ENCODE measurements at places on chromosomes 12 and 14. TPM values are rescaled to one million over a fixed set of nuclear protein-coding genes. Genes with fewer than 3 reads are reported as not detected.

DNA sequence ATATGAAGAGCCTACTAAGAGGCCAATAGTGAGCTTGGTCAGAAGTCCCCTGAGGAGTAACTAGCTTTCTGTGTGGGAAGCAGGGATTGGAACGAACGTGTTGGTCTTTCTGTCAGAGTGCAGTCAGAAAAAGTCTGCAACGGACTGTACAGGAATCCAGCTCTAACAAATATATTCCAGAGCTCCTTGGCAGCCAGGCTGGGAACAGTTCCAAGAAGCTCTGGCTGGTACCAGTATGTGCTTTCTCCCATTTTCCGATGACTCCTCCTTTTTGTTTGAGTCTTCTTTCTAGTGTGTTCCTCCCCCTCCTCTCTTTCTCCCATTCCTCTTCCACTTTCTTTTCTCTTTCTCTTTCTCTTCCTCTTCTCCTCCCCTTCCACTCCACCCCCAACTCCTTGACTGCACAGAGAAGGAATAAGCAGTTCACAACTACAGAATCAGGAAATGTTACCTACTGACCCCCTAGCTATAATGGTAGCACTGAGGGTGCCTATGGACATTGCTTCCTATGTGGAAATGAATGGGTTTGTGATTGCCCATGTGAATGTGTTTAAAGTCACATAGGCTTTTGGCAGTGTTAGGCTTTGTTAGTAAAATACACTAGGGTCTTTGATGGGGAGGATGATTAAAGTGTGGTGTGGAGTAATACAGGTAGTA, 59.9 kb downstream of the TTLL5 start:
- peak; percentile 65 for DNase-seq

DNA sequence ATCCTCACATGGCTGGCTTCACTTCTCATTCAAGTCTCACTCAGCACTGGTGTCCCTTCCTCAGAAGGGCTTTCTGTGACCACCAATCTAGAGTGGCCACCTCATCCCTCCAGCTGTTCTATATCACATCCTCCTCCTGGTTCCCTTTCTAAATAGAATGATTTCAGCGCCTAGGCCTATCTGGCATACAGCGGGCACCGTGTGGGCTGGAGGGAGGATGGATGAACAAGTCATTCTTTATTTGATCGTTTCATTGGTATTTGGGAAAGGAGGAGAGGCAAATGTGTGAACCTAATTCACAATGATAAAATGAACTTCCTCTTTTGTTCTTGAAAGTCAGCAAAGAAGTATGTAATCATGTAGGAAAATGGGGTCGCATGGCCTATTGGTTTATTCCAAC, 394.2 kb downstream of the DPF3 start:
- no peak for DNase-seq

- DNase-seq: no peak
Observed at GRCh38 chr14:75854111-75854799, 127.5 kb downstream of the TGFB3 start.

GALNT16 gene
- under 0.01 TPM for total RNA-seq

DNA sequence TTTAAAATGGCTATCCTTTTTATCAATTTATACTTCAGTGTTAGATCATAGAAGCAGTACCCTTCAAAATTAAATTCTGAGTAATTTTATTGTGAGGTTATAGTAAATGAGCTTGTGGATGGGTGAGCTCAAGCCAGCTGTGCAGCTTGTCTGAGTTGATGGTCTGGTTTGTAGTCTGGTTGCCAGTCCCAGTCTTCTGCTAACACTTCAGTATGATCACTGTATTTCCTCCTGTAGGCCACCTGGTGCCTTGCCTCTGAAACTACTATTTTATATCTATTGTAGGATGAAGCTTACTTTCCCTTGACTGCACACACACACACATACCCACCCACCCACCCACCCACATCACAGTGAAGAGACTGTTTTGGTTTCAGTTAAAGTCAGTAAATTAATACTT, 496.4 kb downstream of the PCNX1 start:
- peak; percentile 7 for DNase-seq

- DNase-seq: no peak
Observed at GRCh38 chr12:4784404-4785054, 64.3 kb downstream of the GALNT8 start.

GRCh38 chr12:85356596-85357385, 76.8 kb downstream of the ALX1 start:
- DNase-seq: peak; percentile 78

GRCh38 chr12:8088574-8088973, 6.5 kb downstream of the NECAP1 start:
- no peak for DNase-seq

DNA sequence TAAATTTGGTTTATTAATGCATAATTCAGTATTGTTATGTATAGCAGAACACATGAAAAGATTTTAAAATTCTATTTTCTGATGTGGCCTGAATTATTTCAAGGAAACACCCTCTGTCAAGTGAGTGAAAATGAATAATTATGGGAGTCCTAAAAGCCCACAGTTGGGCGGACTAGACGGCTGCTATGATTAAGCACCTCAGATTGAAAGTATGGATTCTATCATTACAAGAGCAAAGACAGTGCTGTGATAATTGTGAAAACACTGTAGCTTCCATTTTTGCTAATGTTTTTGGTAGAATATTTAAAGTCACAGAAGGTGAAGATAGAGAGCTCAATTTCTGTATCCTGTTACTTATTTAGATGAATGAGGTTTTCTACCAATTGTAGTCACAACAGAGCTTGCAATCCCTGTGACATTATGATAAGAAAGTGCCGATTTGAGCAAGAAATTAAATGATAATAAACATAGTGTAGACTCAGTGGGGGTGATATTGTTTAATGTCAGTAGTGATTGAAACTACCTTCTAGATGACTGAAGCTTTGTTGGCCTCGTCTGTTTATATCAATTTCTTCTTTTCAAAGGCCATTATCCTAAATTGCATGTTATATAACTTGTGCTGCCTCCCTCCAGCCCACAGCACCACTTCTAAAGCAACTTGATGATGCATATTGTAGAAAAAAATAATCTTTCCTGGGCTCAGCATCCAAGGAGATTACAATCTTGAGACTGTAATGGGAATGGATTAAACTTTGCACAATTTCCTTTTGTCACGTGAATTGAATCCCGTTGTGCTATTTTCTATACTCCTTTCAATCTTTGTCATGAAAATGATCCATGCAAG, 359.8 kb downstream of the BTG1 start:
- DNase-seq: no peak

DNA sequence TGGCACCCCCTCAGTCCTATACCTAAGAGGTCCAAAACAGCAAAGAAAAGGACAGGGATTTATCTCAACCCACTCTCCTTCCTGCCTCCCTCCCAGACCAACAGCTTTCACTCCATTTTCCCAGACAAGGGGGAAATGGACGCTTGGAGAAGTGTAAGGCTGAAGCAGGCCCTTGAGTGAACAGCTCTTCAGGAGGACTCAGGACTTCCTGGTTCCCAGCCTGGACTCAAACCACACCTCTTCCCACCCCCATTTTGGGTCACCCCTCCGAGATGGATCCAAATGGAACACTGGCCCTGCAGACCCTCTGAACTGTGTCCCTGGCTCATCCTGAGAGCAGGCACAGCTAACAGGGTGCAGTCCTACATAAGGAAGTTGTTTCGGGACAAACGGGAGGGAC, 2.7 kb downstream of the KMT2D start:
- peak; percentile 29 for DNase-seq

- DNase-seq: no peak
Observed at GRCh38 chr12:54047160-54047963, 6.3 kb upstream of the HOXC4 start.

DNA sequence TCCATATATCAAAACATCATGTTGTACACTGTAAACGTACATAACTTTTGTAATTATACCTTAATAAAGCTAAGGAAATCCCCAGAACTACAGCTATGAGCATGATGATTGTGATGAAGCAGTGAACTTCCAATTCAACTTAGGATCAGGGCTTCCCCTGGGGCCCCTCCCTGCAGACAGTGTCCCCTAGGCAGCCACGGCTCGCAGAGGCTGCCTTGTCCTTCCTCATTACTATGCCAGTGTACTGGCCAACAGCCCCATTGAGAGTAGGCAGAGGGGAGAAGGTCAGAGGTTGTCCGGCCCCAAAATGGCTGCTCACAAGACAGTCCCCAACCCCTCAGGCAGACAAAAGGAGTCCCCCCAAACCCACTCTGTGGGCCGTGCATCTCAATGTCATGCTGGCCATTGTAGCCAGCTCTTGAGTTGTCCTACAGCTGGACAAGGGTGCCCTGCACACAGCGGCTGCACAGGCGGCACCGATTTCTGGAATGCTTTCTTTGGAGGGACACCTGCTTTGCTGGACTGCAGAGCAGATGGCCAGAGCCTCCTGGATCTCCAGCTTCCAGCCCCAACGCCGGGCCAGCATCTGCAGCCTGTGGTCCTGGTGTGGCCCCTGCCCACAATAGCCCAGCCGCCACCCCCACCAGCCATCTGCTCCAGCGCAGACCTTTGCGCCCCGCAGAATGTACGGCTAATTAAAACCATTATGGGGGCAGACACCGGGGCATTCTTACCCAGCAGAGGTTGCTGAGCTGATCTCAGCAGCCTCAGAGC, 46.1 kb downstream of the NIN start:
- no peak for DNase-seq

DNA sequence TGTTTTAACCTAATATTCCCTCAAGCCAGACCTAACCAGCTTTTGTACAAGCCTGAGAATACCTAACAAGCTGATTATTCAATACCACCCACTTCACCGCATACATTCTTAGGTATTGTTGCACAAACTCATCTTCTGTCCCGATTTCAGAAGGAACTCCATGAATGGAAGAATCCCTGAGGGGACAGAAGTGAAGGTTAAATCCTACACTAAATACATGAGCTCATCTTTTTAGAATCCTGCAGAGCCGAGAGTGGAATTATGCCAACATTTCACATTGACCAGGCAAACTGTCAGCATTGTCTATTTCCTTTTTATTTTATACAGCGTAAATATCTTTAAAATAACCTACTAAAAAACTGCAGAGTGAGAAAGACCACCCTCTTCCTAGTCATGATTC, 140.7 kb upstream of the PRICKLE1 start:
- no peak for DNase-seq

DNA sequence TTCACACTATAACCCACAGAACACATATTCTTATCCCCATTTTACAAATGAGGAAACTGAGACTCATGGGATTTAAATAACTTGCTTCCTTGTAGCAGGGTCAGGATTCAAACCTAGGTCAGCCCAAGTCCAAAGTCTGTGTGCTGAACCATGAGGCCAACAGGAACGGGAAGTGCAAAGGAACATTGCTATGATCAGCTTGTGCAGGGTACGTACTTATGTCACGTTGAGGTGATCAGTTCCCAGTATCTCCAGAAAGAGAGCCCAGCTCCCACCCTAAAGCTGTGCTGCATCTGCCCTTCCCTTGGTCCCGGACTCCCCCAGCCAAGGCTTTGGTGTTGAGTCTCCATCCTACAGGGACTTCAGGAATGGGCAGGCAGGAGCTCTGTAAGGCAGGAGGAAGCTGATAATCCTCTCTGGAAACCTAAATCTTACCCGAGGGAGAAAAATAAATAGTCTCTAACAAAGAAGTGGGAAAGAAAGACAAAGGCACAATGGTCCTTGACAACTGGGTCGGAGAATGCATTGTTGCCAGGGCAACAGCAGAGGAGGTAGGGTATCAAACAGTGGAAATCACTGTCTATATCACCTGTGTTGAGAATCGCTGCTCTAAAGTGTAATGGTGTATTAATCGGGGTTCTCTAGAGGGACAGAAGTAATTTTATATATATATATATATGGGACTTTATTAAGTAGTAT, 82.5 kb upstream of the FICD start:
- DNase-seq: no peak

ACTN1 gene
- 219 TPM for total RNA-seq

RNF10 gene
- total RNA-seq: 127 TPM

- no peak for DNase-seq
Observed at GRCh38 chr14:102811254-102811963, 34.2 kb downstream of the TRAF3 start.

CLECL1 gene
- not detected for total RNA-seq

GRCh38 chr12:79895071-79895470, 39.8 kb downstream of the PPP1R12A start:
- no peak for DNase-seq

GRCh38 chr14:50901361-50901760, 29.5 kb downstream of the ABHD12B start:
- no peak for DNase-seq

DNA sequence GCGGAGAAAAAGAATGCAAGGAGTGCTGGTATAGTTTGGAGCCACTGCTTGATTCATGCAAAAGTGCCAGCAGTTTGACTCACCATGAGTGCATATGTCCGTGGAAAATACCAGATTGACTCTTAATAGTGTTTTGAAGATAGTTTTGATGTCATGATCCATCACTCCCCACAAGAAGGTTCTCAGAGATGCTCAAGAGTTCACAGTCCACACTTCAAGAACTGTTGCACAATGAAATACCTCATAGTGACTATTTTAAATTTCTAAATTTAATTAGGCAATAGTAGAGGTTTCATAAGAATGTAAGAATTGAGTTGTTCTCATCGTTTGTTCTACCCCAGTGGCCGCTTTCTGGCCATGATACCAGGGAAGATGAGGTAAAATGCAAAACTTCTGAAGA, 286.6 kb upstream of the RGS6 start:
- DNase-seq: no peak

GRCh38 chr14:60656686-60657455, 7.6 kb upstream of the SIX1 start:
- peak; percentile 40 for DNase-seq

BICDL1 gene
- under 0.01 TPM for total RNA-seq

GRCh38 chr12:2306012-2306411, 253.2 kb downstream of the CACNA1C start:
- DNase-seq: no peak

RAD51B gene
- 8.1 TPM for total RNA-seq

DNA sequence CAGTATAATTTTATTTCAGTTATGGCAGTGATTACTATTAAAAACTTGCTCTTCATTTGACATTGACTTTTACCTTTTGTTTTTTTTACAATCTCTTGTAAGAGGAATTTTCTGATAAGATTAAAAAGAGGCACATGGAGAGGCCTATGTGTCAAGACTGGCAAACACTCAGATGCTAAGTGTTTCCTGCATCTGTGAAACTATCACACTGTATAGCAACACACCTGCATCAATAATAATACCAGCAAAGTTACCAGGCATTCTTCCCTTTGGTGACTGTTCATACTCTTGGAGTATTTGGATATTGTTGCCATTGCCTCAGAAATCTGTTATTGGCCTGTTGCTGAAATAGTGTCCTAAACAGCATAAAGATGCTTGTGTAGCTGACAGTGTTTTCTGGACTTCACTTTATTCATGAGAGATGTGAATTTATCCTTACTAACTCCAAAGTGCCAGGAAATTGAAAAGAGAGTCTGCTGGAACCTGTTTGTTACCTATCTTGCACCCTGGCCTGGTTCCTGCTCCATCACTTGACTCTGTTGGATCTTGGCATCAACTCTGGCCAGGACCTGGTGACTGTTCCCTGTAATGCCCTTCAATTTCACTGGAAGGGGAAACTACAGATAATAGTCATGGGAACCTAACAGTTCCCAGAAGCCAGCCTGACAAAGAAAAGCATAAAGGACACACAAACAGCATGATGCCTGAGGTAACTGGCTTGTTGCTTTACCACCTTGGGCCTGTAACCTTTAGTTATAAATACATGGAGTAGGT, 19.8 kb downstream of the SLC16A7 start:
- no peak for DNase-seq

- no peak for DNase-seq
Observed at GRCh38 chr12:52185400-52185967, 6.3 kb downstream of the KRT80 start.

Measured in lung microvascular endothelial cell (primary cell).